ENCODE measurements at places on chromosomes 12 and 14. TPM values are rescaled to one million over a fixed set of nuclear protein-coding genes. Genes with fewer than 3 reads are reported as not detected.

- H3K27me3 ChIP-seq, result no peaks in the 10 kb centered on the region
- H3K36me3 ChIP-seq, result peaks cover 5% of the 10 kb centered on the region
- DNase-seq, result no peak
These were observed 71.6 kb downstream of the BBS10 start for GRCh38 chr12:76276499-76277151.

DNA sequence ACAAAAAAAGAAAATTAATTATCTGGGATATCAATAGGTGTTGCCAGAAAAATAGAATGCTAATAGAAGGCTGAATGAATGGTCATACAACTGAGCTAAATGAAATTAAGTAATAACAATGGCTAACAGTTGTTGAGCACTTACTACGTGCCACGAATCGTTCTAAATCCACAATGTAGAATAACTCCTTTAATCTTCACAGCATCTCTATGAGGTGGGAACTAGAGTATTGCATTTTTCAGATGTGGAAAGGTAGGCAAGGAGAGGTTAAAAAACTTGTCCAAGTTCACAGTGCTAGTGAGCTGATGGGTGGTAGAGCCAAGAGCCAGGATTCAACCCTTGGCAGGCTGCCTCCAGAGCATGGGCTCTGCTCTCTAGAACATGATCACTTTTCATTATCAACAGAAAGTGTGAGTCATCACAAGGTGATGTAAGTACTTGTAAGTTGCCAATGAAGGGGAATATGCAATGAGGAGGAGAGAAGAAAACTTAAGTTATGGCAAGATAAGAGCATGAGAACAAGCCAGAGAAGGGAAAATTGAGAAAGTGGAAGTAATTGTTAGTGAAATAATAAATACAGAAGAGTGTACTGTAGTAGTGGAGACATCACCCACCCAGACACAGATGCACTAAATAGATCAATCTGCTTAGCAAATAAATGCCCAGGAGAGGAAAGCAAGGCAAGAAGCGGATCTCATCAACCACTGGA lies 122.1 kb downstream of the PRKD1 start:
- no peak overlapping the region for H3K4me3 ChIP-seq
- no peaks in the 10 kb centered on the region for H3K4me1 ChIP-seq
- no peaks in the 10 kb centered on the region for H3K27me3 ChIP-seq
- peak; percentile 65 for DNase-seq

DNA sequence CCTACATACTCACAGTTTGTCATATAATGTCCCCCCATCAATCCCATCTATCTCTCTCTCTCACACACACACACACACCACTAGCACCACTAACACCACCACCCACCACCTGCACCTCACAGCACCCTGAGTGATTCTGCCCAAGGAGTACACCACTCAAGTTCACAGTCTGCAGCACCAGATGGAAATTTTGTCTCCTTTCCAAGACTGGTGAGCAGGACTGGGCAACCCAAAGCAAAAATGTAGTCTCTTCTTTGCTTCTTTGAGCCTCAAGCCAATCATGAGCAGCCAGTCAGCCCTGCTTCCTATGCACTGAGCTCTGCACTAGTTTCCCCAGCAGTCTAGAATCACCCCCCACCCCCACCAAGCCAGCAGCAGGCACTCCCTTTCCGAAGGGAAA lies 15.0 kb upstream of the ARMH4 start:
- peaks cover 4% of the 10 kb centered on the region for H3K27me3 ChIP-seq
- no peak for DNase-seq
- H3K27ac ChIP-seq, result no peak overlapping the region
- no peaks in the 10 kb centered on the region for H3K36me3 ChIP-seq
- H3K4me3 ChIP-seq, result no peak overlapping the region

PLEKHH1 gene
- 0.35 TPM for total RNA-seq

GRCh38 chr12:109099431-109100020 lies 2.1 kb downstream of the UNG start:
- peak overlapping the region; percentile 20 for H3K27ac ChIP-seq
- DNase-seq, result no peak

CD9 gene
- total RNA-seq, result 379 TPM

GRCh38 chr12:9243999-9244649 lies 35.9 kb upstream of the PZP start:
- H3K4me3 ChIP-seq, result no peak overlapping the region
- H3K4me1 ChIP-seq, result no peaks in the 10 kb centered on the region
- H3K27me3 ChIP-seq, result peaks cover 3% of the 10 kb centered on the region
- H3K27ac ChIP-seq, result no peak overlapping the region
- no peaks in the 10 kb centered on the region for H3K36me3 ChIP-seq

SCN8A gene
- 20.4 TPM for total RNA-seq

Data from endothelial cell of umbilical vein (primary cell).